ENCODE measurements at places on chromosomes 3 and 15. TPM values are rescaled to one million over a fixed set of nuclear protein-coding genes. Genes with fewer than 3 reads are reported as not detected.

DNA sequence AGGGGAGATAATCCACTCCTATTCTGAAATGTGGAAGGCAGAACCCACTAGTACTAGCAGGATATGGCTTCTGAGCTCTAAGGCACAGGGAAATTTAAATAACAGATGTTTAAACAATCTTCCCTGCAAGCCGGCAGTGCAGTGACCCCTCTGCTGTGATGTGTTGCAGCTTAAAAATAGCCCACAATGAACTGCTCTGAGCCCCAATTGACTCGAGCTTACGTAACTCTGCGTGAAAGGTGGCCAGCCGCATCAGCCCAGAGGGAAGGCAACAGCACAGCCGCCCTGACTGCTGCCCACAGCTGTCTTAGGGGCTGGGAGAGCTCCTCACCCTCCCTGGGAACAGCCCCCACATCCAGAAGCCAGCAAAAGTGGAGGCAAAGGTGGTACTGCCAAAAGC is 12.5 kb upstream of the CAMKV start:
- no peaks in the 10 kb centered on the region for H3K36me3 ChIP-seq
- no peaks in the 10 kb centered on the region for H3K27me3 ChIP-seq
- peak overlapping the region; percentile 87 for H3K27ac ChIP-seq

DNA sequence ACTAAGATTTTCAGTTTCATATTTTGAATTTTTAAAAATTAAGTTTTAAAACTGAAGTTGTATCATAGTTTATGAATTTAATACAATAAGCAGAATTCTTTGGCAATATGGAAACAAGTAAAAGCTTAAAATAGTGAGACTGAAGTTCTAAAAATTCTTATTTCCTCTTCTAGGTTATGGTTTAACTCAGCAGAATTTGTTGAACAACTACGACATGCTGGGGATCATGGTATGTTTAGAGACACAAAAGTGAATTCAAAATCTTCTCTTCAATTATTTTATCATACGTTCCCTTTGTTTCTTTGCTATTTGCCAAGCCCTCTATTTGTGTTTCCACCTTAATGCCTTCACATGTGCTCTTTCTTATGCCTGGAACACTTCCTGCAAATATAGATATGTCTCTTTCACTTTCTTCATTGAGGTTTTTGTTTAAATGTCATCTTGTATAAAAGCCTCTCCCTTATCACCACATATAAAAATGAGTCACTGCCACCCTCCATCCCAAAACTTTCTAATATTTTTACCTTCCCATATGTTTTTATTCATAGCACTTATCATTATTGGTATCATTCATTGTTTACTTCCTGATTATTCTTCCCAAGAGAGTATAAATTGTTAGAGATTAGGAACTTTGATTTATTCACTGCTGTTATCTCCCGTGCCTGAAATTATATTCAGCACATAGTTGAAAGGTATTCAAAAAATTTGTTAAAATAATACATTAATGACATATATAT is 6.4 kb downstream of the SUCNR1 start:
- H3K4me1 ChIP-seq, result peaks cover 27% of the 10 kb centered on the region
- H3K4me3 ChIP-seq, result no peak overlapping the region
- no peaks in the 10 kb centered on the region for H3K27me3 ChIP-seq

DNA sequence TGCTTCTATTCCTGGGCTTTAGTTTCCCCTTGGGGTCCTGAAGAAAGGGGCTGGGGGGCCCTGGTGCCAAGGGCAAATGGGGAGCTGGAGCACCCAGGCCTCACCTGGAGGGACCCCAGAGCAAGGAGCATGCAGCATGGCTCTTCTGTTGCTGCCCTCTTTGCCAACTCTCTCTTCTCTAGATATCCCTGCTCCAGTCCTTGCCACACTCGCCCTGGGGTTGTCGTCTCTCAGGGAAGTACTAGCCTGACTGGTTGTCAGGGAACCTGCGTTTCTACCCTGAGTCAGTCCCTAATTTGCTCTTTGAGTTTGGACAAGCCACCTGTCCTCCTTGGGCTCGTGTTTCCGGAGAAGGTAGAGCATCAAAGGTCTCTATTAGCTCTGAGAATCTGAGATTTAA is 63.7 kb upstream of the UBE2Q2 start:
- DNase-seq, result no peak
- no peak overlapping the region for H3K4me3 ChIP-seq
- H3K27ac ChIP-seq, result no peak overlapping the region
- no peaks in the 10 kb centered on the region for H3K36me3 ChIP-seq
- H3K27me3 ChIP-seq, result no peaks in the 10 kb centered on the region
- H3K4me1 ChIP-seq, result no peaks in the 10 kb centered on the region

- H3K4me1 ChIP-seq, result no peaks in the 10 kb centered on the region
- H3K27me3 ChIP-seq, result no peaks in the 10 kb centered on the region
- H3K4me3 ChIP-seq, result no peak overlapping the region
- no peaks in the 10 kb centered on the region for H3K36me3 ChIP-seq
- DNase-seq, result no peak
Measured at GRCh38 chr3:100438623-100438974, 37.3 kb downstream of the LNP1 start.

SPINK8 gene
- total RNA-seq, result not detected

Data from heart right ventricle (tissue), 16 donors.